Endothelial cell of coronary artery (primary cell): ENCODE measurements at places on chromosomes 1 and 21. TPM values are rescaled to one million over a fixed set of nuclear protein-coding genes. Genes with fewer than 3 reads are reported as not detected.

Gene MROH7
- total RNA-seq: under 0.01 and 0.28 TPM in 2 replicates

Gene FAM131C
- 0.09 TPM in 2 replicates for total RNA-seq

Gene SLC37A1
- total RNA-seq: 6.9 and 7.9 TPM in 2 replicates

Gene SLC44A3
- total RNA-seq: 0.27 and 0.28 TPM in 2 replicates

Gene AMY1A
- total RNA-seq: not detected in 2 replicates

Gene NUP133
- total RNA-seq: 29.8 and 32.5 TPM in 2 replicates

Gene SAMSN1
- total RNA-seq: 0.75 and 6.5 TPM in 2 replicates

Gene PFKL
- 240 and 386 TPM in 2 replicates for total RNA-seq

Gene DIRAS3
- 0.75 and 1.8 TPM in 2 replicates for total RNA-seq

Gene RAD54L
- 2.4 and 3.8 TPM in 2 replicates for total RNA-seq

Gene COL16A1
- total RNA-seq: 0.54 and 1.0 TPM in 2 replicates

Gene ADGRL2
- total RNA-seq: 60.6 and 63.3 TPM in 2 replicates

Gene MTF2
- total RNA-seq: 30.9 and 37.2 TPM in 2 replicates

Gene NES
- total RNA-seq: 127 and 255 TPM in 2 replicates

Gene CNIH3
- total RNA-seq: 1.5 and 2.4 TPM in 2 replicates

Gene UBL4B
- not detected in 2 replicates for total RNA-seq

Gene AZIN2
- total RNA-seq: 1.8 and 2.8 TPM in 2 replicates

Gene ARHGAP30
- total RNA-seq: under 0.01 TPM in 1 of 2 replicates, not detected in the other
